CD8-positive, alpha-beta memory T cell (primary cell): ENCODE measurements at places on chromosomes 12 and 14.

- DNase-seq: no peak
Measured at GRCh38 chr12:2084553-2085296, 31.9 kb downstream of the CACNA1C start.

GRCh38 chr14:42877716-42878115 is 1271.0 kb downstream of the LRFN5 start:
- no peak for DNase-seq

DNA sequence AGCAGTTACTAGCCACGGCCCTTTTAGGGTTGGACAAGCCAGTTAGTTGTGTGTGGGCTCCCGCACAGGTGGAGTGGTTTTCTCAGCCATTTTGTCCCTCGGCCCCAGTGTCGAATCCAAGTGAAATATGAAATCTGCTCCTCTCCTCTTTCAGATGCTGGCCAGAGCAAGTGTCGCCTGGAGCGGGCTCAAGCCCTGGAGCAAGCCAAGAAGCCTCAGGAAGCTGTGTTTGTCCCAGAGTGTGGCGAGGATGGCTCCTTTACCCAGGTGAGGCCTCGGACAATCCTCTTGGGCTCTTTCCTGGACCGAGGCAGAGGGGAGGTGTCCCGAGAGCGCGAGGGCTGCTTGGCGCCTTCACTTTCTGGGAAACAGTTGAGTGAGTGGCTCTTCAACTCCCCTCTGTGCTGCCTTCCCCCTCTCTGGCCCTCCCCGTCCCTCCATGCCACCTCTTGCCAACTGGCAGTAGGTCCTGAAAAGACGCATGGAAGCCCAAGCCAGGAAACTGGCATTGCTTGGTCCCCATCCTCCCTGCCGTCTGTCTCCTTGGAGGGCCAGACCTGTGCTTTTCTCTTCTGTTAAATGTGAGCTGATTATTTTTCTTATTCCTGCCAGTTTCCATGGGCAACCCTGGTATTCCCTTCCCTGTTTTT is 74.2 kb downstream of the SMOC1 start:
- no peak for DNase-seq

- no peak for DNase-seq
Measured at GRCh38 chr14:65206448-65207096, 104.3 kb upstream of the MAX start.

DNA sequence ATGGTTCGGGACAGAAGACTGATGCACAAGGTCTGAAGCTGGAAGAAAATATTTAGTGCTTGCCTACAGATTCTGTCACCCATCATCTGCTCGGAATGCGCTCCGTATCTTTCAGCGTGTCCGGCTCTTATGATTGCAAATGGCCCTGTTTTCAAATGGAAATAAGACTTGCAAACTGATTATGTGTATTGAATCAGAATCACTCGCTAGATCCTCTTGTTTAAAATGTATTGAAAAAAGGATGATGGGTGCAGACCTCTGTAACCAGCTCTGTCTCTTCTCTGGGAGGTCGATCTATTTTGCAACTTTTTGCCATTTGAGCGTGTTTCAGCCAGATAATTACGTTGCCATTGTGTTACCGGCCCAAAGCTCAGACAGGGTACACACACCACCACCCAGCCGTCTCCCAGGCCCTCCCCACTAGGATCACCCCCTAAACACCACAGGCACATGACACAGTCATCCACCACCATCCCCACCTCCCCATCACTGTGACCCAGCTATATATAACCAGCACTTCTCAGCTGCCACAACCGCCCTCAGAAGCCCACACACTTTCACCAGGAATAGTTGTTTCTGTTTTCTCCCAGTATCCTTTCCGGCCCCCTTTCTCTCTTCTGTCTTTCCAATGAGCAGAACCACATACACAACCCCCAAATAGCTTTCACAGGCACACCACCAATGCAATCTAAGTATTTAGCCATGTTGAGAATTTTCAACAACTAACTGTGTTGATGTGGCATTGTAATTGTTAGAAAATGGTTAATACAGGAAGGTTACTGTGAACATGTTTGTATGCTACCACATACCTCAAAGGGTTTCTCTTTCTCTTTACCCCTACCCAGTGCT is 10.7 kb downstream of the NKX2-1 start:
- no peak for DNase-seq

DNA sequence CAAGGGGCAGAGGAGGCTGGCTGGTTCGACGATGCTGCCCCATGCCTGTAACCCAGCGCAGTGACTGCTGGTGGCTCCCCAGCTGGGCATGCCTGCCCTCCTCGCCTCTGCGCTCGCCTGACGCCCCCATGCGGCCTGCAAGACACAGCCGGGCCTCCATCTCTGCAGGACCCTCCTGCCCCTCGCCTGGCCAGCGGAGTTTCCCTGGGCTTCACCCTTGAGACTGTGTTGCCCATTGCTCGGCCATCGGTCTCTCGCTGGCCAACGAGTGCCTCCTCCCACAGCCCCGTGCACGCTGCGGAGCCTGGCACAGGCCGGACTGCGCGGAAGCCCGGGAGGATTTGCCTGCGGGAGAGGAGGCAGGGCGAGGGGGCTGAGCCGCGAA is 17.6 kb downstream of the ASPG start:
- DNase-seq: no peak

- DNase-seq: no peak
Measured at GRCh38 chr12:107973950-107974349, 155.1 kb upstream of the WSCD2 start.

DNA sequence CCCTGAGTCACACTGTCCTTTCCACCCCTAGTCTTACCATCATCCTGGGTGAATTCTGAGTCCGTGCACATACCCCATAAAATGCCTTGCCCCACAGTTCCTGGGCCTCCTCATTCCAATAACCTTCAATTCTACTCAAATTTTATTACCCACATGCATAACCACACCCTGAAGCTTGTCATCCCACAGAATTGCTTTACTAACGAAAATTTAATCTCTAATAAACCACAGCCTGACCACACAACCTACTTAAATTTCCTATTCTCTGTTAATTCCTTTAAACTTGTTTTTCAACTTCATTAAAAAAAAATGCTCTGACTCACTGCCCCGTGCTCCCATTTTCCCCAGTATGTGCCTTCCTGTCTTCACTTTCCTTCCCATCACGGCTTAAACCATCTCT is 205.9 kb downstream of the PHLDA1 start:
- no peak for DNase-seq

- no peak for DNase-seq
Measured at GRCh38 chr12:121600702-121601336, 20.0 kb upstream of the KDM2B start.

DNA sequence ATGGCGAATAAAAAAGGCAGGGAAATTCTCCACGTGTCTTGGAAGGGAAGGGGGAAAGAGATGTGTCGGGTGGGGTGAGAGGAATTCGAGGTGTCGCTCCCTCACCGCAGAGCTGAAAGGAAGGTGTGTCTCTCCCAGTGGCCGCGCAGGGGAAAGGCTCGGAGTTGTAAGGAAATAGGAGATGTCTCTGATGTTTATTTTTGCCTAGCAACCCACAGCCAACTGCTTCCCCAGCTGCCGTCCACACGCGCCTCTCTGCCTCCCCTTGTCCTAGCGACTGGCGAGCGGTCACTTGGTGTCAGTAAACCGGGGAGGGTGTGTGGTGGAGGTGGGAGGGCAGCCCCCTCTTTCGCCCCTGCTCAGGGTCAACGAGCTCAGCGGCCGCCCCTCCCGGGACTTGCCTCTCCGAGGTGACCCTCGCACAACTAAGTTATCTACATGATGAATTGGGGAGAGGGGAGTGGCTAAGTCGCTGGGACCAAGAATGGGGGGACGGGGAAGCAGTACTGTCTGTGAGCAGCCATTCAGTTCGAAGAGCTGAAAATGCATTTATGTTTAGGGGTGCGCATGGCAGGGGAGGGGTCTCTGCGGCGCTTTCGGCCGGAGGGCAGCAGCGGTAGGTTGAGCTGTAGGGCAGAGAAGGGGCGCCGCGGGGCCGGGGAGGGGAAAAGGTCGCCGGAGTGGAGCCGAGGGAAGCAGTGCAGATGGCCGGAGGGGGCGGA is 585 bp upstream of the DYRK2 start:
- DNase-seq: peak; percentile 26

- no peak for DNase-seq
Measured at GRCh38 chr12:52805000-52805399, 8.9 kb downstream of the KRT4 start.

- DNase-seq: no peak
Measured at GRCh38 chr12:15831315-15831978, 42.3 kb upstream of the EPS8 start.

DNA sequence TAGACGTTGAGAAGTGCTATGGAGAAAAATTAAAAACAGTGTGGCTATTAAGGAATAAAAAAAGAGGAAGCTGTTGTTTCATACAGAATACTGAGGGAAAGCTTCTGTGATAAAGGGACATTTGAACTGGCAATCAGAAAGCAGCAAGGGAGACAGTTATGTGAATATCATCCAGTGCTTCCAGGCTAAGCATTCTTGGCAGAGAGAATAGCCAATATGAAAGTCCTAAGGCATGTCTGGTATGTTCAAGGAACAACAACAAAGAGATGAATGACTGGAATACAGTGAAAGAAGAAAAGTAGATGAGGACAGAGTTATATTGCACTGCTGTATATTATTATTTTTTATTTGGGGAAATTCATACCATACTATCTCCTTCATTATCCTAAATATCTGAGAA is 23.9 kb downstream of the SCAF11 start:
- DNase-seq: no peak

- no peak for DNase-seq
Measured at GRCh38 chr12:121748571-121749265, 36.2 kb downstream of the TMEM120B start.

GRCh38 chr12:127280393-127281275 is 986.3 kb upstream of the TMEM132C start:
- peak; percentile 2 for DNase-seq

DNA sequence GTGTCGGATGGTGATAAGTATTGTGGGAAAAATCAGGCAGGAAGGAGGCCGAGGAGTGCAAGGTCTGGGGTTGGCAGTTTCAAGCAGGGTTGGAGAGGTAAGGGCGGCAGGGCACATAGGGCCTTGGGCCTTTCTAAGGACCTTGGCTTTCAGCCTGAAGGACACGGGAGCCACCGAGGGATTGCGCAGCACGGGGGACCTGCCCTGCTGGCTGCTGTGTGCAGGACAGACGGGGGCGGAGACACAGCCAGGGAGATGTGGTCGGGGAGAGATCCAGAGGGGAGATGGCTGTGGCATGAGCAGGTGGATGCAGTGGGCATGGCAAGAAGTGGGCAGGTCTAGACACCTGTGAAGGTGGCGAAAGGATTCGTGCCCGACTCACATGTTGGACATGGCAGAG is 14.7 kb downstream of the OTUB2 start:
- DNase-seq: no peak

DNA sequence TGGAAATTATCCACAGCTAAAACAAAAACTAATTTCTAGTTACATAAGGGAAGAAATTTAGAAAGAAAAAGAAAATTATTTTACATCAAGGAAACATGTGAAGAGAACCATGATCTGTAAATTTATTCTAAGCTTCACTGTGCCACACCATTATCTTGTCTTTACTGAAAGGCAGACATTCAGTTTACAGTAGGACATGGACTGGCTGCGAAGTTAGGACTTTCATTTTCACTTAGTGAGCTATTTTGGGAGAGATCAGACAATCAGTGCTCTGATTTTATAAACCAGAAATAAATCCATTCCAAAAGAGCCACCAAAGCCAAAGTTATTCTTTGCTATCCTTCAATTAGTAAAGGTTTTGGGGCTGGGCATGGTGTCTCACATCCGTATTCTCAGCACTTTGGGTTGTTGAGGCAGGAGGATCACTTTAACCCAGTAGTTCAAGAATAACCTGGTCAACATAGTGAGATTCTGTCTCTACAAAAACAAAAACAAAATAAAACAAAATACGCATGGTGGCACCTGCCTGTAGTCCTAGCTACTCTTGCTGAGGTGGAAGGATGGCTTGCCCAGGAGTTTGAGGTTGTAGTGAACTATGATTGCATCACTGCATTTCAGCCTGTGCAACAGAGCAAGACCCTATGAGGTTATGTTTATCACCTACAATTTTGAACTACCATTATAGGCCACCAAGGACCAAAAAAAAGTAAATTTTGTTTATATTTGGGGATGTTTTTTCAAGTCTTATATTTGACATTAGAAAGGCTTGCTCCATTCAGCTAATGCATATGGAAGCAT is 1084.8 kb upstream of the ATXN7L3B start:
- no peak for DNase-seq

DNA sequence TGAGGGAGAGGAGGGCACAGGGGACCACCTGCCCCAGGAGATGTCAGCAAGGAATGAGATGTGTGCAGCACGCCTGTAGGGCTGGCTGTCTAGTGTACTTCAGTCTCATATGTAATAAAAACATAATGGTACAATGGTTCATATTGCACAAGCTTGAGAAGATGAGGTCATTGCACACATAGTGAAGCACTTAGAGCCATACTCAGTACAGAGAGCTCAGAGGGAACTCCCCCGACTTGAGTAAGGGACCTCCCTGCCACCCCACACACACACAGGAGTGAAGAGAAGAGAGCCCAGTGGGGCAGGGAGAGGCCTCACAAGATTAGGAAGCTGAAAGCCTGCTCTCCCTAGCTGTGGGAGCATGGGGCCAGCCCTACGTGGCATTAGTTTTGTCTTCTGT is 61.5 kb downstream of the SLC6A12 start:
- no peak for DNase-seq

DNA sequence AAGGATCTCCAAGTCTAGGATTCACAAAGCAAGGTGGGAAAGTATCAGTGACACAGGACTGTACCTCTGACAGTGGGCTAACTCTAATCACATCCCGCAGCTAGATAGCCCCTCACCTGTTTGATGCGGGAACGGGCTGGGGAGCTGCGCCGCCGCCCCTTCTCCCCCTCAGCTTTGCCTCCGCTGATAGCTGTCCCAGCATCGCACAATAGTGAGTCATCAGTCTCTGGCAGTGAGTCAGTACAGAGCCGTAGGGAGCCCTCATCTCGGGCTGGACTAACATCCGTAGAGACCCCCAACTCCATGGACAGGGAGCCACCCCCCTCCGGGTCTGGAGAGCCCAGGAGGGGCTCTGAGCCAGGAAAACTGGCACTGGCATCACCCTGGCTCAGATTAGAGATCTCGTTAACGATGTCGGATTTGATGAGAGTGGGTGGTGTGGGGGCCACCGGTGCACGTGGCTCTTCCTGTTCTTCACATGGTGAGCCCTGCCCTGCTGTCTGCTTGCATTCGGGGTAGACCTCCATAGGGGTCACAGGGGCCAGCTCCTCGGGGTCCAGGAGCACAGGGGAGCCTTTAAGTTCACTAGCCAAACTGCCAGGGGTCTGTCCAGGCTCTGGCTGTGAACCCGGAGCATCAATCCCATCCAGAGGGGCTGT is 10.9 kb downstream of the KMT2D start:
- no peak for DNase-seq

DNA sequence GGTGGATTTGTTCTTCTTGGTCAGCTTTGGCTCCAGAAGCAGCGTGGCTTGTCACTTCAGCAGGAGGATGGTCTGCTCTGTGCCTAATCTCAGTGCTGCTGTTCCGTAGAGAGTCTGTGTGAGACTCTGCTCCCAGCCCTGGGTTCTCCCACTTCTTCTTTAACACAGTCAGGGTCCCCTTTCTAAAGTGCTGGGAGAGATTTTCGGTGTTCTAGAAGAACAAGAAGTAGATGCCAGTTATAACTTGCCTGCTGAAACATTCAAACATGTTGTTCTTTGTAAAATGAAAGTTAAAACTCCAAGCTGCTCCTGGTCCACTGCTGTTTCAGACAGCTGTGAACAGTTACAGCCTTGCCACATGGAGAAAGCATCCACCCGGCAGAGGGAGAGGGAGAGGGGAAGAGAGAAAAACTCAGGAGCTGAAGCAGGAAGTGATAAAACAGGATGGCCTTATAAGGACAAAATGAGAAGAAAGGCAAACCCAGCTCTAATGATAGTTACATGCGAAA is 55.2 kb upstream of the CERS5 start:
- DNase-seq: no peak

GRCh38 chr12:4809013-4809448 is 88.8 kb downstream of the GALNT8 start:
- no peak for DNase-seq
